AML-193 (cell line): ENCODE measurements at places on chromosomes 7 and 10.

GRCh38 chr7:37089972-37090371 lies 358.7 kb downstream of the ELMO1 start:
- DNase-seq = no peak

GRCh38 chr10:112687647-112688046 lies 240.6 kb downstream of the VTI1A start:
- no peak for DNase-seq

DNA sequence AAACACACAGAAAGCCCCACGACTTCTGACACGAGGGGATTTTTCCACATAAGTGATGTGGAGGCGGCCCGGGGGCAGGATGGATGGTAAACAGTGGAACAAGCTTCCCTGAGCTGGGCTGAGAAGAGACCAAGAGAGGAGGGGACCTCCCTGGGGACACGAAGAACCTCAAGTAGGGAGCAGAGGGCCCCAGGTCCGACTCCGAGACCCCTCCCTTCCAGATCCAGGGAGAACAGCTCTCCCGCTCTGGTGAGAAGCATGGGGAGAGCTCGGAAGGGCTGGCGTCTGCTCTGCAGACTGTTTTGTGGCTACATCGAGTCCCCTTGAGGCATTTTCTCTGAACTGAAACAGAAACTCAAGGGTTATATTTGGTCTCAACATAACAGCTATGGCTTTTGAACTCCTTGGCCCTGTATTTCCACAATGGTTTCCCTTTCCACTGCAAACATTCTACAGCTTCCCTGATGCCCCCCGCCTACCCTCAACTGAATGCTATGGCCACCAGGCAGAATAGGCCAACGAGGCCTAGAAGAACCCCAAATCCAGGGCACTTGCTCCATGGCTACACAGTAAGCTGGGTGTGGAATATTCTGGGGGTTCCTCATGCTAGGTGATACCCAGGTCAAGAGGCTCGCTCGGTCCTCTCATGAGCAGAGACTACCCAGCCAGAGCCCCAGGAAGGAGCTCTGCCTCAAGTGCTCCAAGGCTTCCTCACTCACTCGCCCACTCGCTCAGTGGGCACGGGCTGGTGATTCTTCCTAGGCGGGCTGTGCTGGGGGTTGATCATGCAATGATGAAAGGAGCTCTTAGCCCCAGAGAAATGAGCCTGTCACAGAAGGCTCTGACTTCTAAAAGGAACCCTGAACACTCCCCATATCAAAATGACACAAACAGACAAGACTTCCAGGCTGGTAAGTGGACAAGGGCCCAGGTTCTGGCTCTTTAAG lies 47.5 kb downstream of the FAM53B start:
- DNase-seq = no peak

- no peak for DNase-seq
Measured at GRCh38 chr7:127114742-127115265, 137.9 kb downstream of the GRM8 start.

DNA sequence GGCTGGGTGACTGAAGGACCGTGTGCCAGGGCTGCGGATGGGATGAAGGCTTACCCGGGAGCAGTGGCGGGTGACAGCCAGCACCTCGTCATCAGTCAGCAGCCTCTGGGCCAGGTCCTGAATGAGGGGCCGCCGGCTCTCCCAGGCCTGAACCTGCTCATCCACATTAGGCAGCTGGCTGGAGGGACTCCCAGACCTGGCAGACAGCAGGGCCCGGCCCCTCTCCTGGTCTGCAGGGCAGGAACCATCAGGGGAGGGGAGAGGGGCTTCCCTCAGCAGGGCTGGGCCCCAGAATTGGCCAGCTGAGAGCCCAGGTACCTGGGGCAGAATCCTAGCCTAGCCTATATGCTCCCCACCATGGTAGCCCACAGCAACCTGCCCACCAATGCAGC lies 15.4 kb downstream of the PDZD7 start:
- DNase-seq = no peak

DNA sequence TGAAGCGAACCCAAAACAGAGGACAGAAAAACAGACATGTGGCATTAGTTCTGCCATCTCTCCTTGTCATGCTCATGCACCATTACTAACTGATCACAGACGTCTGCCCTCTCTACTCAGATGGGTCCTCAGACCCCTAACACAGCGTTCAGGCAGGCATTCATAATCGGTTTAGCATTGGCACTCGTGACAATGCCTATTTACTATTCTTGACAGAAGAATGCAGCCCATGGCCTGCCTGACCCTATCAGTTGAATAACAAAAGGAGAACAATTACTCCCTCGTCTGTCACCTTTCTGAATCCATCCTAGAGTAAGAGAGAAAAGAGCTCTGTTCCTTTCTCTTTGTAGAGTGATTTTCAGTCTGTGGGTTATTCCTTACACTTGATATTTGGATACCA lies 194.6 kb upstream of the PHYHIPL start:
- no peak for DNase-seq

GRCh38 chr7:140981951-140982350 lies 32.8 kb downstream of the MRPS33 start:
- DNase-seq = peak; percentile 33

GRCh38 chr10:79031723-79032122 lies 37.0 kb upstream of the ZMIZ1 start:
- no peak for DNase-seq
